ENCODE measurements at places on chromosomes 12 and 14.
A peak's percentile ranks its signal among the peaks of the same experiment; 100 is the strongest.

- peak; percentile 82 for DNase-seq
Measured at GRCh38 chr12:6062757-6063735, 61.4 kb downstream of the VWF start.

- no peak for DNase-seq
Measured at GRCh38 chr14:100540926-100541620, 46.1 kb downstream of the BEGAIN start.

GRCh38 chr14:25122211-25122610 lies 72.3 kb upstream of the STXBP6 start:
- DNase-seq: no peak

- no peak for DNase-seq
Measured at GRCh38 chr12:86723326-86723725, 467.1 kb upstream of the MGAT4C start.

GRCh38 chr12:105852496-105852895 lies 286.3 kb downstream of the NUAK1 start:
- DNase-seq: no peak

- no peak for DNase-seq
Measured at GRCh38 chr12:124184456-124184855, 110.4 kb upstream of the RFLNA start.

DNA sequence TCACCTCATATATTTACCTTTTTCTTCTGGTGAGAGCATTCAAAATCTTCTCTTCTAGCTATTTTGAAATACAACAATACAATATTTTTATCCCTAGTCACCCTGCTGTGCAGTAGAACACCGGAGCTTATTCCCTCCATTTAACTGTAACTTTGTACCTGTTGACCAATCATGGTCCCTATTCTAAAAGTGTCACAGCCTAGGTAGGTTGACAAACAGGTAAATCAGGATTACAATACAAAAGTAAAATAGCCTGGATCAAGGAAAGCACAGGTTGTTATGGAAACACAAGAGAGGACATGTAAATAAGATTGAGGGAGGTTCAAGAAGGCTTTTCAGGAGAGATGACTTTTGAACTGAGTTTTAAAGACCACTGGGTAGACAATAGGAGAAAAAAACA lies 670.9 kb downstream of the DIO2 start:
- no peak for DNase-seq

GRCh38 chr12:59425798-59426197 lies 170.0 kb upstream of the SLC16A7 start:
- DNase-seq: no peak

- DNase-seq: no peak
Measured at GRCh38 chr14:79890527-79890926, 320.8 kb downstream of the DIO2 start.

- no peak for DNase-seq
Measured at GRCh38 chr14:102182190-102182589, 42.5 kb downstream of the WDR20 start.

DNA sequence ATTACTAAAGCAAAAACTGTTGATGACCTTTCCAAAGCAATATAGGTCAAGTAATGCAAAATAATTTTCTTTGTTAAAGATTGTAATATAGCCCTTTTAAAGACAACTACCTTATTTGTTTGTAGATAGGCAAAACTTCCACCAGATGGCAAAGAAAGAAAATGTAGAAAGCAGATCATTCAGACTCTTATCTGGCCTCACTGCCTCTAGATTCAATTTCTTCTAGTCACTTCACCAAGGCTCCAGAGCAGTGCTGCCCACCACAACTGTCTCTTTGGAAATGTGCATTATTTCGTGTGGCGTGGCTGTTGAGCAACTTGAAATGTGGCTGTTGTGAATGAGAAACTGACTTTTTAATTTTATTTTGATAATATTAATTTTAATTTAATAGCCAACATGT lies 127.1 kb downstream of the ITPR2 start:
- no peak for DNase-seq

DNA sequence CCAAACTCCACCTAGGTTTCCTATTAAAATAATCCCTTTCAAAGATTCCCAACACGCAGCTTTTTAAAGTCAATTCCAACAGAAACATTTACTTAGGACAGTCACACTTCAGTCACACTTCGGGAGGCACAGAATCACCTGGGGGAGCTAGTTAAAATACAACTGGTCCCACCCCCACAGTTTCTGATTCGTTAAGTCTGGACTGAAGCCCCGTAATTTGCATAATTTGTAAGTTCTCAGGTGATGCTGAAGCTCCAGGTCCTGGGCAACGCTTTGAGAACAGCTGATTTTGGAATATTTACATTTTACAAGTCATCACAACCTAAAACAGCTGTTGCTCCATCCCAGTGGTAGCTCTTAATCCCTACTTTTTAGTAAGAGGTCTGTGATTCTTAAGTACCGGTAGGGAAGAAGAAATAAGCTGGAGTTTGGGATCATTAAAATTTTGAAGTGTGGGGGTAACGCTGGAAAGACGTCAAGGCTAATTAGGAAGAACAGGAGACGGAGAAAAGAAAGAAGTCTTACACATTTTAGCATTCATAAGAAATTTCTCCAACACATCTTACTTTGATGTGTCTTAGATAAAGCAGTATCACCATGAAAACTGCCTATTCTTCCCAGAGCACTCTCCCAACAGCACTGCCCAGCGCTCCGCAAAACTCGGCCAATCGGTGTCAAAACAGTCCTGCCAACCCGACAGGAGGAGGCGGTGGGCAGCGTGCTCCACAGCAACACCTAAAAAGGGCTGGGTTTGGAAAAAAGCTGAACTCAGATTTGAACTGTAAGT lies 1.1 kb downstream of the IPO8 start:
- DNase-seq: peak; percentile 20

- DNase-seq: no peak
Measured at GRCh38 chr12:52204095-52204930, 12.5 kb upstream of the KRT80 start.

DNA sequence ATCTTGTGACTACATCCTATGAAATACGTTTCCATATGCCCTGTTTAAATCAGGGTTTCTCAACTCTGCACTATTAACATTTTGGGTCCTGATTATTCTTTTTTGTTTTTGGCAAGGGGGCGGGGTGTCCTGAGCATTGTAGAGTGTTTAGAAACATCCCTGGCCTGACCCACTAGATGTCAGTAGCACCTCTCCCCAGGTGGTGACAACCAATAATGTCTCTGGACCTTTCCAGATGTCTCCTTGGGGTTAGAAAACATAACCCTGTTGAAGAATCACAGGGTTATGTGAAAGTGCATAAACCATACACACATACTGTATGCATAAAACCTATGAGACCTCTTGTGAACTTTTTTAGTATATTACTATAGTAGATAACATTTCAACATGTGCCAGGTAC lies 1.4 kb downstream of the ACAD10 start:
- peak; percentile 32 for DNase-seq

- no peak for DNase-seq
Measured at GRCh38 chr12:112321245-112321644, 61.0 kb downstream of the HECTD4 start.

GRCh38 chr14:59028476-59029202 lies 159.8 kb upstream of the DAAM1 start:
- peak; percentile 53 for DNase-seq

- DNase-seq: no peak
Measured at GRCh38 chr12:125988545-125988944, 923.3 kb downstream of the AACS start.

DNA sequence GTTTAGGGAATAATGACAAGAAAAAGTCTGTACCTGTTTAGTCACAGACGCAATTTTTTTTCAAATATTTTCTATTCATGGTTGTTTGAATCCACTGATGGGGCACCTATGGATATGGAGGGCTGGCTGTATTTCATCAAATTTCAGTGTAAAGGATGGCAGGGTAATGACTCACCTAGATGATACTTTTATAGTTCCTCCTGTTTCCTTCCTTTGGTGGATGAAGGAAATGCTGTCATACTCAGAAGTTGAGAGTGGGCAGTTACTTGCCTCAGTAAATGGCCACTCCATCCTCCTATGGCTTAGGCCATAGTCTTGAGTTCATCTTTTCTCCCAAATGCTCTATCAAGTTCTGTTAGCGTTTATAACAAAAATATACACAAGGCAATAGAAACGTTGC lies 18.9 kb upstream of the C12orf71 start:
- DNase-seq: no peak

DNA sequence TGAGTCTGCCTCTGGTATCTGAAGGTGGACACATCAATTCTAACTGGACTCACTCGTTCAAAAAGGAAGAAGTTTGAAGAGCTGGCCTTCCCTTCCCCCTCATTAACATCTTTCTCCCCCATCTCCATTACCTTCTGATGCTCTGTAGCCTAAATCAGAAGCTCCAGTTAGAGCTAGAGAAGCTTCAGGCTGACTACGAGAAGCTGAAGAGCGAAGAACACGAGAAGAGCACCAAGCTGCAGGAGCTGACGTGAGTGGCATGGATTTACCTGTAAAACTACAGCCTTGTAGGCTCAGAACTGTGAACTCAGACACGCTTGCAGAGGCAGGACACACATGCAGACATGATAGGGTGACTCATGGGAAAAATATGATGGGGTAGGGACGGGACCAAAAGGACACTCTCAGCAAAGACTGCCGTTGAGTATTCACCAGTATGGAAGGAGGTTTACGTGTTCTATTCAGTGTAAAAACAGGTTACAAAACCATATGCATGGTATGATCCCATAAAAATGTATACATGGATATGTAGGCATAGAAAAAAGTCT lies 14.3 kb upstream of the PIP4K2C start:
- DNase-seq: no peak

DNA sequence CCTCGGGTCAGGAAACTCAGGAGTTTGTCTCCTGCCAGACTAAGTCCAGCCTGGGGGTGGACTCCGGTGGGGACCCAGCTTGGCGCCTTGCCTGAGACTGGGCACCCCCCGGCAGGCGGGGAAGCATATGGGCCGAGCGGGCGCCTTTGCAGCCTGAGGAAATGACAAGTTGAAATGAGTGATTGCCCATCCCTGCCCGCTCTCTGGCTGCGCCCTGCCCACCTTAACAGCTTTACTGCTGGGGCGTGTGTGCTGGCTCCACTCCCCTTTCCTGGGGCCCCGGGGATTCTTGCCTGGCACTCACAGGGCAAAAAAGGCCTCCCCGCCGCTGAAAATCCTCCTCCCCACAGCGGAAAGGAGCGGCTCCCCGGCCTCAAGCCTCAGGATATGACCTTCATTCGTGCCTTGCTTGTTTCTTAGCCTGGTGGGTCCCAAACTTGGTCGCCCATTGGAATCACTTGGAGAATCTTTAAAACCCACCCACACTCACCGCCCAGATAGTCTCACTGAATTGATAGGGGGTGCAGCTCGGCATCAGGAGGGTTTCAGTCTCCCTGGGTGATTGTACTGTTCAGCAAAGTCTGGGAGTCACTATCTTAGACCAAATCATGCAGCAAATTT lies 1.5 kb downstream of the RFLNA start:
- no peak for DNase-seq

- DNase-seq: no peak
Measured at GRCh38 chr12:67070307-67070600, 198.9 kb upstream of the CAND1 start.

GRCh38 chr12:111596985-111597830 lies 1.9 kb downstream of the ATXN2 start:
- DNase-seq: peak; percentile 24

DNA sequence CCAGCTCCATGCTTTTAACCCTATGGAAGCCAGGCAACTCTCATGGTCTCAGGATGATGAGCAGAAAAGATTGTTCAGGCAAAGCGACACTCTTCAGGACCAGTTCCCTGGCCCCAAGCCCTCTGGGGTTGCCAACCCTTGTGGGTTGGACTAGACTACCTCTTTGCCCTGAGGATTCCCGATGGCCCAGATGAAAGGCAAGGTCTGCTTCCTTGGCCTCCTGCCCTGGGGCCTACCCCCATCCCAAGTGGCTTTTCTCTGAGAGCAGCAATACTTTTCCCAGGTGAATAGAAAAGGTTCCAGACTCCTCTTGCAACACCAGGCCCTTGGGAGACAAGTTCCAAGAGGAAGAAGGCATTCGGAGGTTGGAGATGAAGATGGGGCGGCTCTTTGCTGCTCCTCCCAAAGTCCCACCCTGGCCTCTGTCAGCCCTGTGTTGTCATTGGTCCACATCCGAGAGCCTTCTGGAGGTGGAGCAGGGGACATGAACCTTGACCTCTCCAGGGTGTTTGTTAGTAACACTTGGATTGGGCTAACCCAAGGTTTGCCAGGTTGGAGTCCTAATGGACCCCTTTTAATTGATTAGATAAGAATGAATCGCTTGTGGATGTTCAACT lies 131.1 kb downstream of the GCH1 start:
- no peak for DNase-seq

DNA sequence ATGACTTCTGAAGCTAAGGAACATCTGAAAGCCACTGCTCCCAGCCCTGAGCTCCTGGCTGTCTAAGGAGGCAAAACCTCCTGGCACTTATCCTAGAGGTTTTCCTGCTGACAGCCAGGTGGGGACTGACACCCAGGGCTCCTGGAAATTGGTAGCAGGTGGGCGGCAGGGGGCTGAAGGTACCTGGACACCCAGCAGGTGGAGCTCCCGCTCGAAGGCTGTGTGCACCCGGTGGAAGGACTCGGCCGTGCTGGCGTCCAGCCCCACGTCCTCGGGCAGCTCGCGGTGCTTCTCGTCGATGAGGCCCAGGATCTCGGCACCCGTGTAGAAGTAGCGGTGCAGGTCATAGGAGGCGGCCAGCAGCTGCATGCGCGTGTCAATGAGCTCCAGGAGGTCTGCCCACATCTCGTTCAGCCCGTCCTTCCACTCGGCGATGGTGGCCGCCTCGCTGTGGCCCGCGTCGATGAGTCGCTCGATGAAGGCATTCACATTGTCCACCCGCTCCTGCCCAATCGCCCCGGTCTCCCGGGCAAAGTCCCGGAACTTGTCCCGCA lies 68.2 kb downstream of the PLEKHG3 start:
- DNase-seq: no peak

Measured in GM10248 (cell line).